ENCODE measurements at places on chromosomes 7 and 10. TPM values are rescaled to one million over a fixed set of nuclear protein-coding genes. Genes with fewer than 3 reads are reported as not detected.

DNA sequence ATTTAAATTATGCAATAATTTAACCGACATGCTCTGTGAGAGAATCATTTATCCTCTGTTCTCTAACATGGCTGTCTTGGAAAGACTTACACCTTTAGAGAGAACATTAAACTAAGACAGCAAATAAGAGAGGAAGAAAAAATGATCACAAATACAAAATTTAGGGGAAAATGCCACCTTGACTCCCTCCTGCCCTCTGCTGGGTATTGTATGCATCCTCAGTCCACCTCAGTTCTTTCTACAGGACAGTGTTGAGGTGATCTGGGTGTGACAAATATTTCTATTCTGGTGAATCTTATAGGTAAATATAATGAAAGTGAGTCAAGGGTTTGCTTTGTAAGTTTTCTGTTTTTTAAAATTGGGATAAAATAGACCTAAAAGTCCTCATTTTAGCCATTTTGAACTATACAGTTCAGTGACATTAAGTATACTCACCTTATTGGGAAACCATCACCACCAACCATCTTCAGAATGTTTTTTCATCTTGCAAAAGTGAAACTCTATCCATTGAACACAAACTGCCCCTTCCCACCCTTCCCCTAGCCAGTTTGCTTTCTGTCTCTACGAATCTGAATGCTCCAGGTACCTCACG is 61.5 kb upstream of the ELMO1 start:
- no peaks in the 10 kb centered on the region for H3K4me1 ChIP-seq
- no peak overlapping the region for H3K27ac ChIP-seq
- DNase-seq, result no peak
- no peaks in the 10 kb centered on the region for H3K36me3 ChIP-seq

CYREN gene
- total RNA-seq, result 41.5 TPM

DNA sequence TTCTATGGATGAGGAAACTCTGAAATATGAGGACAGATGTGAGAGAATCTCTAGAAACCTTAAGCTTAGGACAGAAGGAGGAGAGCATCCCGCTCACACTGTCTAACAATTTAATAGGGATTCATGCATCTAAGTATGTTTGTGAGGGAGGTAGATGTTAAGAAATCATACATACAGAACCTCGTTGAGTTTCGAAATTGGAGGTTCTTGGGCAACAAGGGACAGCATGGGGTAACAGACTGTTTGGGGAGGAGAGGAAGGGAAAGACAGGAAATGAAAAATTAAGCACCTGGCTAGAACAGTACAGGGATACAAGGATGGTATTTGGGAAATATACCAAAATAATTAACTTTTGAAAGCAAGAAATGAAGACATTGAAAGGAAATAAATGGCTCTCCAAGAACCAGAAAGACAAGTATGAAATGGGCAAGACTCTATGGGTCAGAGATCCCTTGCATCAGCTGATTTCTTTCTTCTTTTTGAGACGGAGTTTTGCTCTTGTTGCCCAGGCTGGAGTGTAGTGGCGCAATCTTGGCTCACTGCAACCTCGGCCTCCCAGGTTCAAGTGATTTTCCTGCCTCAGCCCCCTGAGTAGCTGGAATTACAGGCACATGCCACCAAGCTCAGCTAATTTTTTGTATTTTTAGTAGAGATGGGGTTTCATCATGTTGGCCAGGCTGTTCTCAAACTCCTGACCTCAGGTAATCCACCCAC is 207.9 kb downstream of the CTNNA3 start:
- H3K27me3 ChIP-seq, result no peaks in the 10 kb centered on the region
- H3K4me3 ChIP-seq, result no peak overlapping the region
- no peaks in the 10 kb centered on the region for H3K4me1 ChIP-seq
- no peak overlapping the region for H3K27ac ChIP-seq

- no peak for DNase-seq
- H3K4me1 ChIP-seq, result no peaks in the 10 kb centered on the region
- no peaks in the 10 kb centered on the region for H3K27me3 ChIP-seq
- no peak overlapping the region for H3K27ac ChIP-seq
- H3K4me3 ChIP-seq, result no peak overlapping the region
Measured at GRCh38 chr10:124308056-124308645, 110.6 kb downstream of the OAT start.

DNA sequence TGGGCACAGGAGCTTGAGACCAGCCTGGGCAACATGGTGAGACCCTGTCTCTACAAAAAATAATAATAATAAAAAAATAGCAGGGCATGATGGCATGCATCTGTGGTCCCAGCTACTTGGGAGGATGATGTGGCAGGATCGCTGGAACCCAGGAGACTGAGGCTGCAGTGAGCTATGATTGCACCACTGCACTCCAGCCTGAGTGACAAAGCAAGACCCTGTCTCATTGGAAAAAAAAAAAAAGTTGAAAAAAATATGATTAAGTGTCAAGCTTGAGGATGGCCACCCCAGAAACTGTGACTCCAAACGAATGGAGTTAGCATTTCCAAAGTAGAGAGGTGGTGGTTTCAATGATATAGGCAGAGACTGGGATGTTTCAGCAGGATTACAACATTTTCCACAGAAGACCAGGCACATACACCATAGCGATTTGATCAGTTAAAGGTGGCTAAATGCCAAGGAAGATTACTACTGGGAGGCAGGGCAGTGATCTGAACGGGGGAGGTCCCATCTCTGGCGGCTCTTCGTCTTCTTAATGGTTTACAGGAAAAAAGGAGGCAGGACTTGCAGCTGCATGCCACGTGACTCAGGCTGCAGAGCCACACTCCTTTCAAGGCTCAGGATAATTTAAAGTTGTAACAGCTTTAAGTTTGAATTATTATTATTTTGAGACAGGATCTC is 250.6 kb upstream of the GALNT17 start:
- H3K36me3 ChIP-seq, result no peaks in the 10 kb centered on the region
- H3K27ac ChIP-seq, result no peak overlapping the region
- no peaks in the 10 kb centered on the region for H3K27me3 ChIP-seq
- no peak for DNase-seq
- no peak overlapping the region for H3K4me3 ChIP-seq
- no peaks in the 10 kb centered on the region for H3K4me1 ChIP-seq

FAM13C gene
- total RNA-seq, result 2.7 TPM

- no peak overlapping the region for H3K4me3 ChIP-seq
- DNase-seq, result no peak
- no peak overlapping the region for H3K27ac ChIP-seq
- no peaks in the 10 kb centered on the region for H3K4me1 ChIP-seq
- H3K27me3 ChIP-seq, result no peaks in the 10 kb centered on the region
Measured at GRCh38 chr7:81036871-81037270, 118.0 kb upstream of the SEMA3C start.

GRCh38 chr7:142585425-142585824 is 163.8 kb upstream of the PRSS1 start:
- H3K4me1 ChIP-seq, result no peaks in the 10 kb centered on the region
- no peak for DNase-seq
- no peaks in the 10 kb centered on the region for H3K36me3 ChIP-seq
- H3K27me3 ChIP-seq, result no peaks in the 10 kb centered on the region

DNA sequence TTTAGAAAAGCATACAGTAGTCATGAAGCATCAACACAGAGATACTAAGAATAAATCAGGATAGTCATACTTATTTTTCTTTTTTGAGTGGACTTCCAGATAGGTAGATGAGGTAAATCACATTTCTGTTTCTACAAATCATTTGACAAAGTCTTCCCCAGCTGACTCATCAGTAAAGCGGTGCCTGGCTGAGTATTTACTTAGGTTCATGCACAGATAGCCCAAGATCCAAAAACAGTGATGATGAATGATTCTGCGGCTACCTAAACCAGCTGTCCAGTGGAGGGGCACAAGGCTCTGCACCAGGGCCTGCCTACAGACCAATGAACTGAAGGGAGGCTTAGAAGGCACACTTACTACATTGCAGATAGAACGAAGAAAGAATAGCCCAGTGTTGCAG is 113.1 kb downstream of the PARP12 start:
- H3K4me3 ChIP-seq, result no peak overlapping the region
- no peaks in the 10 kb centered on the region for H3K27me3 ChIP-seq
- H3K4me1 ChIP-seq, result no peaks in the 10 kb centered on the region
- no peaks in the 10 kb centered on the region for H3K36me3 ChIP-seq
- no peak for DNase-seq

DNA sequence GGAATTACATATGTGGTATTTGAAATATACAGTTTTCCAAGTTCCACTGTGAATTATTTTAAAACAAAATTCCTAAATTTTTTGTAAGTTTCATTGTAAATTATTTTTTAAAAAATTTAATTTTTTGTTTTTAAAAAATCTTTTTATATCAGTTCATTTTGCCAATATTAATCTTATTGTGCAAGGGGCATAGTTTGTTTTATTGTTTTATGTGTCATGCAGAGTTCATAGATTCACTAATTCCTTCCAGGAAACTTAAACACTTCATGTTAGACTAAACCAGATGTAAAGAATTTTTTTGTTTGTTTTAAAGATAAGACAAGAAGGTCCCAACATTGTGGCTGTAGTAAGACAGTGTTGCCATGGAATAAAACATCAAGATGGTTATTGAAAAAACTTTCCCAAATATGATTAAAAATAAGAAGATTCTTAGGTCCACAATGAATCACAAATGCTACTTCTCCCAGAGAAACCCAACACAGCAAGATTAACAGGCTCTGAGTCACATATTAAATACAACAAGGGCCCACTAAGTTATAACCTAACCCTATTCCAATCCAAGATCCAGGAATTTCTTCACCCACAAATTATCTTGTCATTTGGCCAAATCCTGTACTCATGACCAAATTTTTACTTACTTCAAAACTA is 464.7 kb upstream of the IGFBP3 start:
- H3K27me3 ChIP-seq, result no peaks in the 10 kb centered on the region
- peaks cover 4% of the 10 kb centered on the region for H3K4me1 ChIP-seq
- no peak overlapping the region for H3K4me3 ChIP-seq
- H3K27ac ChIP-seq, result no peak overlapping the region
- DNase-seq, result no peak
- no peaks in the 10 kb centered on the region for H3K36me3 ChIP-seq

DNA sequence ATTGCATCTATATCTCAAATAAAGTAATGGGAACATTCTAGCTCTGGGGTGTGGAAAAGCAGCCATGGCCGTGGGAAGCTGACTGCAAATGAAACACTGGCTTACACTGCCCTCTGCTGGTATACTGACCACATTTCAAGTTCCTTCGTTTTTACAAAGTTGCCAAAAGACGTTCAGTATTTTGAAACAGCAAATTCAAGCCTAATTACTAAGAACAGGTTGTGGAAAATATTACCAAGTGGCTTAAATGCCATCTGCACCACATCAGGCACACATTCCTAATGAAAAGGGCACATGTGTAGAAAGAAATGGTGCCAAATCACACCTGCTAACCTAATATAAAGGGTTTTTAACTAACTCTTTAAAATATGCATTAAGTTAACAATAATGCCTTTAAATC is 83.9 kb downstream of the JAZF1 start:
- no peak overlapping the region for H3K4me3 ChIP-seq
- no peaks in the 10 kb centered on the region for H3K4me1 ChIP-seq
- peak; percentile 53 for DNase-seq
- no peaks in the 10 kb centered on the region for H3K27me3 ChIP-seq
- H3K36me3 ChIP-seq, result no peaks in the 10 kb centered on the region

SSMEM1 gene
- total RNA-seq, result not detected

GRCh38 chr7:8389593-8390261 is 43.7 kb upstream of the NXPH1 start:
- no peaks in the 10 kb centered on the region for H3K4me1 ChIP-seq
- DNase-seq, result no peak
- H3K27me3 ChIP-seq, result no peaks in the 10 kb centered on the region
- H3K36me3 ChIP-seq, result no peaks in the 10 kb centered on the region
- H3K4me3 ChIP-seq, result no peak overlapping the region

MOGAT3 gene
- 91.4 TPM for total RNA-seq

GRCh38 chr7:35599645-35600044 is 95.3 kb downstream of the HERPUD2 start:
- H3K4me3 ChIP-seq, result no peak overlapping the region
- H3K27ac ChIP-seq, result no peak overlapping the region
- no peaks in the 10 kb centered on the region for H3K36me3 ChIP-seq
- DNase-seq, result no peak
- H3K4me1 ChIP-seq, result no peaks in the 10 kb centered on the region

DNA sequence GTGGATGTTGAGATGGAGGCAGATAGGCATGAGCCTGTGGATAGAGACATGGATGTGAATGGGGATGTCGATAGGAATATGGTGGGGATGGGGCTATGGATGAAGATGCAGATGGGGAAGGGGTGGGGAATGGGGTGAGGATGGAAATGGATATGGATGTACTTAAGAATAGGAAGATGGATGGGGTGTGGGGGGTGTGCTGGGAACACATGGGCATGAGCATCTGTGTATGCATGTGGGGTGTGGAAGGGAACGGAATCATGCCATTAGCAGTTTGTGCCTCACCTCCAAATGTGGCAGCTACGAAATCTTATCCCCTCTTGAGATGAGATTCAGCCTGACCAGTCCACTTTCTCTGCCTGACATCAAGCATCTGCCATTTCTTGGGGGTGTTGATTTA is 359.5 kb upstream of the MGMT start:
- no peaks in the 10 kb centered on the region for H3K27me3 ChIP-seq
- H3K4me1 ChIP-seq, result no peaks in the 10 kb centered on the region
- H3K36me3 ChIP-seq, result no peaks in the 10 kb centered on the region
- no peak overlapping the region for H3K4me3 ChIP-seq
- no peak for DNase-seq

DNA sequence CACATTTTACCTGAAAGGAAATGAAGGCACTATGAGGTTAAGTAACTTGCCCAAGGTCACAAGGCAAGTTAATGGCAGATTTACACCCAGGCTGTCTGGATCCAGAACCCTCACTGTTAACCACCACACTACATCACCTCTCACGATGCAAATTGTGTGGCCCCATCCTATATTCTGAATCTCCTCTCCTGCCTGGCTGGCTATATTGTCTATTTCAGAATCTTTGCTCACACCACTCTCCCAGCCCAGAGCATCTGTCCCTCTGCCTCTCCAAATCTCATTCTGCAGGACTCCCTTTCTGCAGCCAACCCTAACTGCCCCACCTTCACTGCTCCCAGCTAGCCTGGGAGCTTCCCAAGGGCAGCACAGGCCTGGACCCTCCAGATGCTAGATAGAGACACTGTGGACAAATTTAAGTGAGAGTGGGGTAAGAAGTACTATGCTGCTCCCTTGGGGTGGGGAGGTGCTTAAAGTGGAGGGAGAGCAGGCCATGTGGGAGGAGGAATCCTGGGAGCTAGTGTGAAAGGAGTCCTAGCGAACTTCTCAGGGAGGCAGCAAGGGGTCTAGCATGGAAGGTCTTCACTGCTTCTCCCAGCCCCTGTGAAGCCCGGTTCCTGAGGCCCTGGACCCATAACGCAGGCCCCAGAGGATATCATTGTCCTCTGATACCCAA is 786 bp downstream of the CUEDC2 start:
- H3K27ac ChIP-seq, result peak overlapping the region; percentile 83
- no peaks in the 10 kb centered on the region for H3K36me3 ChIP-seq
- no peaks in the 10 kb centered on the region for H3K27me3 ChIP-seq
- H3K4me1 ChIP-seq, result no peaks in the 10 kb centered on the region
- H3K4me3 ChIP-seq, result peak overlapping the region; percentile 99

BAIAP2L1 gene
- total RNA-seq, result 31.4 TPM

- H3K36me3 ChIP-seq, result no peaks in the 10 kb centered on the region
- DNase-seq, result no peak
- no peaks in the 10 kb centered on the region for H3K4me1 ChIP-seq
- H3K27ac ChIP-seq, result no peak overlapping the region
Measured at GRCh38 chr10:24882047-24882698, 70.2 kb downstream of the PRTFDC1 start.

- no peak overlapping the region for H3K4me3 ChIP-seq
- H3K36me3 ChIP-seq, result no peaks in the 10 kb centered on the region
- no peaks in the 10 kb centered on the region for H3K4me1 ChIP-seq
- DNase-seq, result no peak
- H3K27me3 ChIP-seq, result no peaks in the 10 kb centered on the region
- H3K27ac ChIP-seq, result no peak overlapping the region
Measured at GRCh38 chr10:16565604-16566003, 43.9 kb upstream of the C1QL3 start.

PHF14 gene
- total RNA-seq, result 34.0 TPM

Measured in Peyer's patch (tissue), 4 donors.